Natural killer cell treated with Interleukin-12 subunit alpha and Interleukin-12 subunit beta and Interleukin-15 and Interleukin-18, amount 100 ng/mL, for 72 hours (primary cell): ENCODE measurements at places on chromosomes 5 and 9. TPM values are rescaled to one million over a fixed set of nuclear protein-coding genes. Genes with fewer than 3 reads are reported as not detected.

- DNase-seq: no peak
Observed at GRCh38 chr5:93151121-93151520, 429.9 kb downstream of the NR2F1-AS1 start.

The PRELID2 gene
- 3.3 TPM for total RNA-seq

- no peak for DNase-seq
Observed at GRCh38 chr5:2721385-2722138, 29.9 kb downstream of the IRX2 start.

- DNase-seq: peak; percentile 8
Observed at GRCh38 chr5:1171340-1171941, 30.0 kb upstream of the SLC6A19 start.

The PCDHA10 gene
- total RNA-seq: not detected

DNA sequence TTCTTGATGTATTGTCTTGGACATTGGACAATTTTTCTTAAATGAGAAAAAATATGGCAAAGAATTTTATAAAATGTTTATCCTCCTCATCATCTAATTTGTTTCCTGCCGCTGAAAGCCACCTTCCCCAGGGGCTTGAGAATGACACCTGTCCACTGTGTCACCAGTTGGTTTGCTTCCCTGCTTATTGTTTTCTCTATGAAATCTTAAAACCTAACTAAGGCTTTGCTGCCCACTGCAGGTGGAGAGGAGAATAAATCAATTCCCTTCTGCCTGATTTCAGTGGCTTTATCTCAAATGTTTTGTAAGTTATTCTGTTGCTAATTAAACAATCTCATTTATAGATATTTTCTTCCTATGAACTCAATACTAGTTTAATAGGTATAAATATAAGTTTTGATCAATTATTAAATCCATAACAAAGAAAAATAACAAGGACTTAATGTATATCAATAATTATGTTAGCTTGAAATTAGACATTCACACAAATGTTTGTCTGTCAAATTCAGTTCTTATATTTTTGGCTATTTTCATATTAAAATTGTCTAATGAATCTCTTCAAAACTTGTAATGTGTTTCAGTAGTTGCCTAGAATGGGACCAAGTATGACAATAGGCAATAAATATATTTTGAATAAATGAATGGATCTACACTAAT, 822.5 kb downstream of the PTPRD start:
- no peak for DNase-seq

DNA sequence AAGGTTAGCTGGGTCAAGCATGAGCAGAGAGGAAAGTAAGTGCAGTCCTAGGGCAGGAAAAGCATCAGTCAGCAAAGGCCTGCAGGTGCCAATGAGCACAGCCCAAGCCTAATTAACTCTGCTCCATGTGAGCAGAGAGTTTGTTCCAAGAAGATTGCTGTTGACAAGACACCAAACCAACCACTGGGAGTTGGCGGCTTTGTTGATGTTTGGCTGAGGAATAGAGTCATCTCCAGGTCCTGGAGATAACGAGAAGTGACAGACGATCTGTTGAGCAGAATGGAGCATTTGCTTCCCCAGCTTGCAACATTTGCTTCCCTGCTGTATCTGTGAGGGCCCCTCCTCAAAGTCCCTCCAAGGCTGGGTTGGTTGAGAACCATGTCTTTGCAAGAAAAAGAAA, 68.2 kb downstream of the FAM114A2 start:
- no peak for DNase-seq

- DNase-seq: no peak
Observed at GRCh38 chr5:174348311-174348981, 302.9 kb downstream of the NSG2 start.

The ENTPD8 gene
- total RNA-seq: not detected

DNA sequence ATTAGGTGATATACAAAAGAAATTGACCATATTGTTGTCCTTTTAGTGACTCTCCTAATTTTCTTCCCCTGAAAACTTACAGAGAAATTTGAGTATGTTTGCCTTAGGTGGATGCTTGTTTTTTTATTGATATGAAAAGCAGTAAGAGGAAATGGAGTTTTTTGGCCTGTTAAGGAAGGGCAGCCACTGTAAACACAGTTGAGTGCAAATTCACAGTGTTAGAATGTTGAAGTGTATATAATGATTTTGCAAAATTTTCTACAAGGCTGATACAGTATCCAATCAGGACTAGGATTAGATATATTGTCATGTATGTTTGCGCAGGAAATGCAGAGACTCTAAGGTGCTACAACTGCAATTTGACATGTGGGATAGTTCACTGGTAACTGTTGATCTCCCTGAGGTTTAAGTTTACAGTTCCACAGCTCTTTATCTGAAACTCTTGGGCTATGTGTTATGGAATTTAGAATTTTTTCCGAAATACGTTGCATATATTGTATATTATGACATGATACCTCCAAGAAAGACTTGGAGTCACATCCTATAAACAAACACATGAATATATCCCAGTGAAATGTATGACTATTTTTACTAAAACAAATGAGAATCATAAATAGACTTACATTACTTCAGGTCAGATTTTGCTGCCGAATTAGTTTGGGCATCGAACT, 62.5 kb downstream of the FXN start:
- DNase-seq: no peak

The DNAH5 gene
- not detected for total RNA-seq

- no peak for DNase-seq
Observed at GRCh38 chr9:75039009-75039408, 10.9 kb upstream of the CARNMT1 start.

GRCh38 chr5:59786334-59786805, 107.2 kb downstream of the PDE4D start:
- DNase-seq: no peak

GRCh38 chr5:95761771-95762651, 30.9 kb downstream of the RHOBTB3 start:
- DNase-seq: no peak

The TRIO gene
- 40.1 TPM for total RNA-seq

The RASEF gene
- total RNA-seq: not detected

The GTF2H2 gene
- total RNA-seq: 13.4 TPM
